ENCODE measurements at places on chromosomes 1 and 21.

GRCh38 chr1:42938645-42939615 lies 19.7 kb downstream of the SLC2A1 start:
- no peak for DNase-seq

DNA sequence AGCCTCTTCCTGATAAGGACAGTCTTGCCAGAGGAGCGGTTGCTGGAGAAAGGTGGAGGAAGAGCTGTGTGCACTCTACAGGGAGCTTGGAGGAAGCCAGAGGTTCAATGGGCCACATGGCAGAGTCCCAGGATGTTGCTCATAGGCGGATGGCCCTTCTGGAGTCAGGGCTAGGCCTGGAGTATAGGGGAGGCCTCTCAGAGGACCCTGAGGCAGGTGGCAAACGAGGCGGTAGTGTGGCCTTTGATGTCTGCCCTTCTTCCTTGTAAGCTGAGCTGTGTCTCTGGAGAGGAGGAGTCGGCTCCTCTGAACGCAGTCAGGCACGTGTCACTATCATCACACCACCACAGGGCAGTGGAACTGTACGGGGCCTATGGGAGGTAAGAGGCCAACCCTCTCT lies 8.6 kb downstream of the PKP1 start:
- DNase-seq: no peak

DNA sequence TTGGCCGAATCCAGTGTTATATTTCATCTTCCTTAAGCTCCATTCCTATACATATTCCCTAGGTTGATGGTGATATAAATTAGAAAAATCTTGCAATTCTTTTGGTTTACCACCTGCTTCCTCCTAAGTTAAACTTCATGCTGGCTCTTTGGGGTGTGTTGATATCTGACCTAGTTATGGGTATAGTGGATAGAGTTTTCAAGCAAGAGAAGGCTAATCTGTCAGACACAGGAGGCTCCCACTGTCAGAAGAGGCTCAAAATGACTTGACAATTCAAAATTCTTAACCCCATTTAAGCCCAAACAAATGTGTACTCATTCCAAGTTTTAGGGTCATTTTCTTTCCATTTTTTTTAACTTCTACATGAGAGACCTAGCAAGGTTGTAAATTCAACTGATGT lies 8.5 kb upstream of the SLC35D1 start:
- DNase-seq: no peak

- DNase-seq: no peak
Measured at GRCh38 chr1:174799136-174799479, 200.6 kb upstream of the CACYBP start.

DNA sequence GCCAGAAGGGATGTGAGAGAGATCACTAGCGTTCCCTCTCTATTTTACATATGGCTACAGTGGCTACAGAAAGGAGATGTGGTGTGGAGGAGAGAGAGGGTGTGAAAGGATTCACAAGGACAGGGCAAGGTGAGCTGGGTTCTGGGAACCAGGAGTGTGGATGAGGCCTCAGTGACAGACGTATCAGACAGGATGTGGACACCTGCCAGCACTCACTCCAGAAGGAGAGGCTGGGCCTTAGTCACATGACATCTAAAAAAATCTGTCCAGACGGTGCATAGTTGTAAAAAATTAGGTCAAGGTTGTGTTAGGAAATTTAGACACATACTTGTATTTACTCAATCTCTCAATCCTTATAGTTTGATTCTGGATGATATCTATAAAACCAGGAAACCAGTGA lies 10.6 kb downstream of the TRIM67 start:
- no peak for DNase-seq

- DNase-seq: no peak
Measured at GRCh38 chr1:185721553-185721952, 12.6 kb upstream of the HMCN1 start.

DNA sequence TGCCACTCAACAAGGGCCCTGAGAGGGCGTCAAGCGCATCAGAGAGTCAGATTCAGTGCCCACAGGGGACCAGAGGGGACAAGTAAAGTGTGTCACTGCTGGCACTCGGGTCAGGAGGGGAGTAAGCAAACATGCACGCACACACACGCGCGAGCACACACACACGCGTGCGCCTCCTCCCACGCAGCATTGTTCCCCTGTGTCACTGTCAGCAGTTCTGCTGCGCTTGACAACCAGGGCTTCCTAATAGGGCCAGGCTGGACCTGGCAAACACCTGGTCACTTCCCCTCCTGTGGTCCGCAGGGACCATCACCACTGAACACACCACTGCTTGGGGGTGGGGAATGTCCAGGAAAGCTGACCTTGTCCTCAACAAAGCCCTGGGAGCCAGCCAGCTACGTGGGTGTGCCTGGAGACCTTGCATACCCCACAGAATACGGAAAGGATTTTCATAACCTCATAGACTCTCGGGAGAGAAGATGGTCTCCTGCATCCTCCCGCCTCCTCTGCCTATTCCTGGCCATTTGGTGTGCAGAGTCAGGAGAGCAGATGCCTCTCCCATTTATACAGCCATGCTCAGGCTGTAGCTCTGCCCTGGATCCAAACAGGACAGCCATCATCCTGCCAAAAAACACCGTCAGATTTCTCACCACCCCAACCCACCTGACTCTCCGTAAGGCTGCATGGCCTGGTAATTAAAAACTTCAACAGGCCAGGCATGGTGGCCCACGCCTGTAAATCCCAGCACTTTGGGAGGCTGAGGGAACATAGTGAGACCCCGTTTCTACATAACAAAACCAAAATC lies 73.2 kb downstream of the SSBP3 start:
- DNase-seq: no peak

GRCh38 chr1:42961312-42962091 lies 2.8 kb upstream of the SLC2A1 start:
- no peak for DNase-seq

DNA sequence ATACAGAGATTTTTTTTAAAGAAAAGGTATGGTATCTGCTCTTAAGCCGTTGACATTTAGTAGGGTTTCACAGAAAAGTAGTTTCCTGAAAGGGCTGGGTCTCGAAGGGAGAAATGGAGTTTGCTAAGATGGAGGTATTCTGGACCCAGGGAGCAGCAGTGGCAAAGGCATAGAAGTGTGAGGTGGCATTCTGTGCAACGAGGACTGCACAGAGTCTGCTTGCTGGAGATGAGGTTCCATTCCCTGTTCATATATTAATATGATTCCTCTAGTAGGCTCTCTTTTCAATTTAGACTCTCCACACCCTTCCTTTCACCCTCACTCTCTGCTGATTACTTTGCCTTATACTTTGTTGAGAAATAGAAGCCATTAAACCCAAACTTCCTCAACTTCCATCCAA lies 38.5 kb upstream of the PODN start:
- DNase-seq: no peak

GRCh38 chr1:153963850-153964331 lies 554 bp upstream of the SLC39A1 start:
- no peak for DNase-seq

DNA sequence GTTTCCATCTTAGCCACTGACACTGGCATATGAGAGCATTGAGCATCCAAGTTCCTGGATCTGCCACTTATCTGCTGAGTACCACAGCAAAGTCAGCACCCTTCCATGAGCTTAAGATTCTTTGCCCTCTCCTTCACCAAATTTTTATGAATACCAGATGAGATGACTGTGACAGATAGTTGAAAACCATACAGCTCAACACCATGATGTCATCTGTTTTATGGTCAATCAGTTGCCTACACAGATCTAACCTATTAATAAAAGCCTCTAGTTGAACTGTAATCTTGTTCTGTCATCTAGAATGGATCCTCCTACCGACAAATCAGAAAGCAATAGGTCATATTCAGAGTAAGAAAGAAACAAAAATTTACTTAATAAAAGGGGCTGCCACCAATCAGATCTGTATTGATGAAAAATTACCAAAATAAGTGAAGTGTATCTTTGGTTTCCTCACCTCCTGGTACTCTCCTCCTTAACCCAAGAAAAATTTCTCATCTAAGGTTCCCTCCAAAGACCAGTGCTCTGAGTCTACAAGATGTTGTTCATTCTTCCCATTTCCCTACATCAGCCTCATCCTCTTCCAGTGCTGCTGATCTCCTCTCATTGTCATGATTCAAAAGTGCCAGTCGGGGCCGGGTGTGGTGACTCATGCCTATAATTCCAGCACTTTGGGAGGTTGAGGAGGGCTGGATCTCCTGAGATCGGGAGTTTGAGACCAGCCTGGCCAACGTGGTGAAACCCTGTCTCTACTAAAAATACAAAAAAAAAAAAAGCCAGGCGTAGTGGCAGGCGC lies 138.8 kb upstream of the CTTNBP2NL start:
- DNase-seq: no peak

GRCh38 chr1:36168514-36168913 lies 12.6 kb downstream of the MAP7D1 start:
- no peak for DNase-seq

DNA sequence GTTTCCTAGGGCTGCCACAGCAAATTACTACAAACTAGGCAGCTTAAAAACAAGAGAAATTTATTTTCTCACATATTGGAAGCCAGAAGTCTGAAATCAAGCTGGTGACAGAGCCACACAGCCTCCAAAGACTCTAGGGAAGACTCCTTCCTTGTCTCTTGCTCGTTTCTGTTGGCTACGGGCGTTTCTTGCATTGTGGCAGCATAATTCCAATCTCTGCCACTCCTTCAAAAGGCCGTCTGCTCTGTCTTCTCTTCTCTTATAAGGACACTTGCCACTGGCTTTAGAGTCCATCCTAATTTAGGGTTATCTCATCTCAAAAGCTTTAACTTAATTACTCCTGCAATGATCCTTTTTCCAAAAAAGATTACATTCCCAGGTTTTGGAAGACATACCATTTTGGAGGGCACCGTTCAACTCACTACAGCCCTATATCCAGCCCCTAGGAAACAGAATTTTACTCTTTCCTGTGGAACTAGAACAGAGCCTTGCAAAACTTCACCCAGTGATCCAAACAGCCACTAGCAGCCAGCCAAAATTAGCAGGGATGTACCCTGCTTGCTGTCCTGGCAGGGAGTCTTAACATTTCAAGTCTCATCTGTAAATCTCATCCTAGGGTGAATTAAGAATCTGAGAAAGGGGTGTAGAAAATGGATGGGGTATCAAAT lies 9.2 kb downstream of the STYXL2 start:
- DNase-seq: no peak

DNA sequence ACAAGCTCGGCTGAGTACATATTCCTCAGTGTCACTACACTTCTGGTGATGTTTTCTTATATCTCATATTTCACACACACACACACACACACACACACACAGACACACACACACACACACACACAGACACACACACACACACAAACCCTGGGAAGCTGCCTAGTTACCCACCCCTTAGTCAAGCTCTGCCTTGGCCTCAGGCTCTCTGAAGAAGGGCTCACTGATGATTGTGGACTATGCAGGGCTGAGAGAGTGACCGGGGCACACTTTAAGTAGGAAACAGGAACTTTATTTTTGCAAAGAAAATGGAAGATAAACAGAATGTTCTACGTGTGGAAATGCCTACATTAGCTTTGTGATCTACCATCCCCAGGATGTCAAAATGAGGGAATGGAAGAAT lies 19.2 kb upstream of the LCE2D start:
- no peak for DNase-seq

GRCh38 chr1:39671433-39671792 lies 494 bp downstream of the NT5C1A start:
- DNase-seq: no peak

GRCh38 chr1:18719786-18720451 lies 89.3 kb downstream of the PAX7 start:
- DNase-seq: no peak

- no peak for DNase-seq
Measured at GRCh38 chr1:93707956-93708355, 26.3 kb upstream of the BCAR3 start.

GRCh38 chr1:4585216-4585615 lies 69.2 kb upstream of the AJAP1 start:
- peak; percentile 58 for DNase-seq

DNA sequence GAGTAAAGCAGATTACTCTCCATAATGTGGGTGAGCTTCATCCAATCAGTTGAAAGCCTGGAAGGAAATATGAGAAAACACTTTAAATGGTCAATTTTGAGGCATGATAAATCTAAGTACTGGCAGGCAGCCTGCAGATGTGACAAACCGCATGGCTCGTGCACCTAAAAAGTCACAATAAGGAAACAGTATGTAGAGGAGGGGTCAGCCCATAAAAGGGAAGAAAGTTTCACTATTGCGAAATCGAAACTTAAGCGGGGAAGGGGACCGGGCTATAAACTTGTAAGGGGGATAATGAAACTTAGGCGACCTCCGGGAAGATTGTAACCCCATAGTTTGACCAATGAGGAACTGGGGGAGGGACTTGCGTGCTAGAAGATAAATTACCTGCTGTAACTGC lies 109.8 kb downstream of the PLPPR4 start:
- no peak for DNase-seq

GRCh38 chr1:54409156-54410142 lies 3.3 kb upstream of the SSBP3 start:
- DNase-seq: peak; percentile 67
